ENCODE measurements at places on chromosomes 4 and X.

DNA sequence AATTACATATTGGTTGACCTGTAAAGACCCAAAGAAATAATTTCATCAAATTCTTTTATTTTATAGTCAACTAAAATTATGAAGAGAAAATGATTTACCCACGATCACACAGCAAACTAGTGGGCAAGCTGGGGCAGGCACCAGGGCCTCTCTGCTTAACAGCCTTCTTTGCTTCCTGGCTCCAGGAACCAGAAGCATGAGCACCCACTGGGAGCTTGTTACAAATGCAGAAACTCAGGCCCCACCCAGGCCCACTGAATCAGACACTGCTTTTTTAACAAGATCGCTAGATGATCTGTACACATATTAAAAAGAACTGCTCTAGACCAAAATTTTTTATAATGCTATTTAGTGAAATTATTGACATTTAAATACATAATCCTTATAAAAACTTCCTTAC is 95.0 kb downstream of the GEMIN8 start:
- no peak for DNase-seq

DNA sequence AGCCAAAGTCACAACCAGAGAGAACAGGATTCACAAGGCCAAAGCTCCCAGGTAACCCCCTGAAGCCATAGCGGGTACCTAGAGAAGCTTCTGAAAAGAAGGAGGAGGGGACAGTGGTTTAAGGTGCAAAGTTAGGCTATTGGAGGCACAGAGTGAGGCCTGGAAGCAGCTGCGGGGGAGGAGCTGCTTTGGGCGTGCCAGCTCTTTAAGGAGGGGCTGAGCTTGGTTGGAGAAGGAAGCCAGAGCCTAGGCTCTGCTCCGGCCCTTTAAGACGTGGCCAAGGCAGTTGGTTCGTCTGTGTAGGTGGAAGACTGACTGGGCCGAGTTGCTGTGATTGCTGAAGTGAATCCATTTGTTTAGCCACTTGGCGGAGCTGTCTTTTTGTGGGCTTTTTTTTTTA is 1.5 kb downstream of the KLF8 start:
- peak; percentile 11 for DNase-seq

DNA sequence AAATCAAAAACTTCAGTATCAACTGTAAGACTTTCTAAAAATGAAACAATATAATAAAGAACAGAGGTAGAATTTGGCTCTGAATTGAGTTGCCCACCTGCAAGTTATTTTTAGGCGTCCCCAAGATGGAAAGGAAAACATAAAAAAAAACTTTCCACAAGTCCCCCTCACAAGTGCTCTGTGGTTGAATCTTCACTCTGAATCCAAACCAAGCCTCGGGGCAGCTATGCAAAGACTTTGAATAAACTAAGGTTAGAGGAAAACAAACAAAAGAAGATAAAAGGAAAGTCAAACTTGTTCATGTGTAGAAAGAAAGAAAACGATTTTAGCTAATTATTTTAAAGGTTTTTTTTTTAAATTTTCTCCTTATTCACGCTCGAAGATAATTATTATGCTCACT is 372.4 kb upstream of the SLIT2 start:
- no peak for DNase-seq

- DNase-seq = no peak
Measured at GRCh38 chr4:127905029-127905428, 24.3 kb downstream of the PLK4 start.

GRCh38 chrX:57447856-57448255 is 144.0 kb upstream of the ZXDB start:
- no peak for DNase-seq

- no peak for DNase-seq
Measured at GRCh38 chr4:55038176-55038890, 87.1 kb downstream of the KDR start.

GRCh38 chrX:81537723-81538122 is 335.8 kb downstream of the SH3BGRL start:
- DNase-seq = no peak

DNA sequence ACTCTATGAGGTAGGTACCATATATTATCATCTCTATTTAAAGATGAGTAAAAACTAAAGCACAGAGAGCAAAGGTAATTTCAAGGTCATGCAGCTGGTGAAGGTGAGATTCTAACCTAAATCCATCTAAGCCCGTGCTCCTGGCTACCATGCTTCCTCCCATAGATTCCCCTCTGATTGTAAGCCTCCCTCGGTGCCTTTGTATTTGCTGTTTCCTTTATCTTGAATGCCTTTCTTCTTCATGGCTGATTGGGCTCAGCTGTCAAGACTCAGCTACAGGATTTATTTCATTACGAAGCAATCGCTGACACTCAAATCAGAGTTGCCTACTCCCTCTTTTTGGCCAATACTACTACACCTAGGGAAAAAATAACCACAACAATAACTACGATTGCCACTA is 217.1 kb downstream of the ARAP2 start:
- DNase-seq = no peak

DNA sequence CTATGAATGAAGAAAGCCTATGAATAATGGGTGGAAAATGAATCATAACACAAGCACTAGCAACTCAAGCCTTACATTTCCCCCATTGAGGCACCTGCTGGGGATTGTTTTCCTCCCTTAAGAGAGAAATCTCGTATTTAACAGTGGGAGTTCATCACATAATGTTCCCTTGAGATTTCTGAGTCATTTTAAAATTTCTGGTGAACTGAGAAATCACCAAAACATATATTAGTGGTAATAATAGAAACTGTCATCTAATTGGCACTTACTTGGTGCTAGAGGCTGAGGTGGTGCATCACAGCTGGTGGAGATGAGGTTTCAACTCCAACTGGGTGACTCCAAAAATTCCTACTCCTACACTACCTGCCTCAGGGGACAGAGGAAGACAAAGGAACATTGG is 561.3 kb upstream of the LCORL start:
- DNase-seq = no peak

DNA sequence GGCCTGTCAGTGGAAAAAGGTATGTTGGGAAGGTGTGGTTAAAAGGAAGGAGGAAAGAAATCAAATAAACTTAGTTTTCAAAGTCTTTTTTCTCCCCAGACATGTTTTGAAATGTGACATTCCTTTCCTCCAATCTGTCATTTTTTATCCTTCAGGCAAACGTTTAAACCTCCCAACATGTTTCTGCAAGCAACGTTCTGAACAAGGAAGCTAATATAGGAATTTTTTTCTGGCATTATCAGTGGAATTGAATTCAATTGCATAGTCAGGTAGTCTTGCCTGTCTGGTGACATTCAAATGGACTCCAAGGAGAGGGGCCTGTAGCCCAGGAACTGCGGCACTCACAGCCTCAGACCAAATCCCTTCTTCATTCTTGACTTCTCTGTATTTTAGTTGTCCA is 30.0 kb upstream of the RASSF6 start:
- no peak for DNase-seq

DNA sequence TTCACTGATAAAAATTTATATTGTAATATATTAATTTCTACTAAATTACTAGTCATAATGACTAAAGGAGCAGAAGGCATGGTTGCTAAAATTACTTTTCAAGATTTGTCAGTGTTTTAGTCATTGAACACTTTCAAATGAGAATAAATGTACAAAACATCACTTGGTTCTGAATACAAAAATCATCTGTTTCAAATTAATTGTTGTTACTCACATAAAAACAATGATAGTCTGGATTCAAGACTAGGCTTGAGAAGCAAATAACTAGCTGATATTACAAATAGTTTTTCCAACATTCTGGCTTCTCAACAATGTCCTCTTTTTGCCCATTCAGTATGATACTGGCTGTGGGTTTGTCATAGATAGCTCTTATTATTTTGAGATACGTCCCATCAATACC is 112.5 kb downstream of the ANAPC10 start:
- DNase-seq = no peak

DNA sequence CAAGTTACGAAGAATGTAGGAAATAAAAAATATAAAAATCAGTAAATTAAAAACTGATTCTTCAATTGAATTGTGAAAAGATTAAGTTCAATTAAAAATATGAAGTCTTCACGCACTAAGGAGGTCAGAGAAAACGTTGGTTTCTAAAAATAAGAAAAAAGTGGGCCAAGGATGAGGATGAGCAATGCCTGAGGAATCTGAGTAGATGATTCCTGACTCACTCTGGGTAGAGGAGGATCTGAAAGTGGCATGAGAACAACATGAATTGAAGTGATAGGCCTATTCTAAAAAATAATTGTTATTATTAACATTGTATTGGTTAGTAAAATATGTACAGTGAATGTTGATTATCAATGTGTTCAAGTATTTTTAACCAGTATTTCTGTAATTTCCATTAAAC is 444.2 kb downstream of the GRIA2 start:
- no peak for DNase-seq

DNA sequence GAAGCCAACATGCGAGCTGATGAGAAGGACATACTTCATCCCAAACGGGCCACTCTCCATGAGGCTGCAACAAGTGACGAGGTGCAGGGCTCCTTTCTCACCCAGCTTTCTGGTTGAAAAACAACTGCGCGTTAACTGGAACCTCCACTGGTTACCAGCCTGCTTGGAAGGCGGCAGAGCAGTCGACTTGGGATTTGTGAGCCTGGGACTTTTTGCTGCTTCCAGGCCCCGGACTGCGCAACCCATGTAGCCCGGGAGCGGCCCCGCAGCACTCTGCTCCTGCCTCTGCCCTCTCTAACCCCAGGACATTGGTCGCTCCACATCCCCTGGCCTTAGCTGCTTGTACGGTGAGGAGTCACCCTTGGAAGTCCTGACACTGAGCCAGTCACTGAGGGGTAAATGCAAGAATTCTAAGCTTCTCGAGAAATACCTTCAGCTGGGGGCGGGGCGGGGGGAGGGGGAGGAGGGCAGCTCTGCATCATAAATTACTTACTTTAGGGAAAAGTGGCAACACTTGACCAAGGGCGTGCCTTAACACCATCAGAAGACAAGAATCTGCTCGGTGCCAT is 72.7 kb downstream of the MTMR1 start:
- DNase-seq = no peak

DNA sequence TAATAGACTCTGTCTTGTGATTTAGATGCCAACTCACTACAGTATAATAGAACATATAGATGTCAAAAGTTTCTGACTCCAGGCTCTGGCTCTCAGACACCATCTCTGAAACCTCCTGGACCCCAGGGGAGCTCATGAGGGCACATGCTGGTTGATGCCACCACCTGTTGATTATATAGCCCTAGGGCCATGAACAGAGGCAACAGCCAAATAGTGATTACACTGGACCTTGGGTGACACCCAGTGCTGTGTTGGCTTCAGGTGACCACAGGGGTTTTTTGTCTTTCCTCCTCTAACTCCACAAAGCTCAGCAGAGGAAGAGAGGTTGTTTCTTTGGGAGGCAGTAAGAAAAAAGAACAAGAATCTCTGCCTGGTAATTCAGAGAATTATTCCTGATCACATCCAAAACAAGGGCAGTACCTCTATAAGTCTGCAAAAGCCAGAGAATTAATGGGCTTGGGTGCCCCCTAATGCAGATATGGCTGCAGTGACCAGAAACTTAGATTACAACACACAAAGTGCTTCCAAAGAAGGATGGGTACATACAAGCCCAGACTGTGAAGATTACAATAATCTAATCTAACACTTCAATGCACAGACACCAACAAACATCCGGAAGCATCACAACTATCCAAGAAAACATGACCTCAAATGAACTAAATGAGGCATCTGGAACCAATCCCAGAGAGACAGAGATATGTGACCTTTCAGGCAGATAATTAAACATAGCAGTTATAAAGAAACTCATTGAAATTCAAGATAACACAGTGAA is 1920.6 kb downstream of the ARAP2 start:
- no peak for DNase-seq

GRCh38 chr4:85522277-85522676 is 47.3 kb downstream of the ARHGAP24 start:
- DNase-seq = no peak

DNA sequence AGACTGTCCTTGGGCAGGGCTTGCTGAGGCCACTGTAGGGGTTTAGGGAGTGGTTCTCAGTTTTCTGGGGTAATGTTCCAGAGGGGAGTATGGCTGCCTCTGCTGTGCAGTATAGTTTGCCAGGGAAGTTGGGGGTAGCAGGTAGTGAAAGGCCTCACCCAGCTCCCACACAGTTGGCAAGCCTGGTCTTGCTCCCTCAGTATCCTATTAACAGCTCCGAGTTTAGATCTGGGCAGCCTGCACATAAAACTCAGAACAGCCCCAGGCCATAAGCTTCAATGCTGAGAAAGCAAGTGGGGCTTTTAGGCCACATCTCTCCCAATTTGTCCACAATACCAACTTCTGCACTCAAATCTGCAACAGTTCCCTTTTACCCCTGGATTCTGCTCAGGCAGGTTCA is 205.2 kb downstream of the GALNTL6 start:
- DNase-seq = no peak

- DNase-seq = no peak
Measured at GRCh38 chrX:97498093-97498492, 614.4 kb downstream of the RPA4 start.

DNA sequence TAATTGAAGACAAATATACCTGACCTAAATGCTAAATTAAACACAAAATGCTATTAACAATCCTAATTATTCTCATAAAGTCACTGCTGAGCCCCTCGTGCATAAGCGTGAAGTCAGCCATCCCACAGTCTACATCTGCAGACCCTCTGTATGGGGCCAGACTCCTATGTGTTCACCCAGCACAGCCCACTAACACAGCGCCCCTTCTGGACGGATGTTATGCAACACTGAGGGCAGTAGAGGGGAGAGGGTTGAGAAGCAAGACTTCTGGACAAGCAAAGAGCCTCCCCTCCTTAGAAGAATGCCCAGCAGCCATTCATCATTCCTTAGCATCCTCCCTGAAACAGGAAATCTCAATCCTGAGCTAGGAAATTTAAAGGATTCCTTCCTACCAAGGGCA is 7.9 kb downstream of the TRPC3 start:
- DNase-seq = peak; percentile 31

DNA sequence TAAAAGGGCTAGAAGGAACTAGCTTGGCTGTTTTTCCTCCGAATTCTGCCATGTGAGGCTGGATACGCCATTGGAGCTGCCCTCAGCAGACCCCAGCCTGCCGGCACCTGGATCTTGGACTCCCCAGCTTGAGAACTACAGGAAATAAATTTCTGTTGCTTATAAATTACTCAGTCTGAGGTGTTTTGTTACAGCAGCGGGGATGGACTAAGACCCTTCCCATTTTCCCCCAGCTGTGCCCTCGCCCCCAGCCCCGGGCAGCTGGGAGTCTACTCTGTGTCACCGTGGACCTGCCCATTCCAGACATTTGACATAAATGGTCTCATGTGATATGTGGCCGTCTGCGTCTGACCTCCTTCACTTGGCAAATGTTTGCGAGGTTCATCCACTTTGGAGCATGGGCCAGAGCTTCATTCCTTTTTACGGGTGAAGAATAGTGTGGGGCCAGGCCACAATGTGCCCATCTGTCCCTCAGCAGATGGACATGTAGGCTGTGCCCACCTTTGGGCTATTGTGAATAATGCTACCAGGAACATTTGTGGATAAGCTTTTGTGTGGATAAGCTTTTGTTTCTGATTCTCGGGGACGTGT is 30.7 kb upstream of the SPON2 start:
- DNase-seq = peak; percentile 1

GRCh38 chrX:80173261-80173660 is 158.7 kb downstream of the TBX22 start:
- DNase-seq = no peak

GRCh38 chr4:7598939-7599790 is 164.4 kb upstream of the PSAPL1 start:
- DNase-seq = no peak

- DNase-seq = no peak
Measured at GRCh38 chr4:37927434-37927833, 32.8 kb upstream of the PTTG2 start.

Data from activated naive CD4-positive, alpha-beta T cell treated with anti-CD3 and anti-CD28 coated beads for 36 hours (primary cell).